ENCODE measurements at places on chromosomes 2 and 18.

- H3K4me1 ChIP-seq = no peaks in the 10 kb centered on the region
- H3K27ac ChIP-seq = no peak overlapping the region
- H3K4me3 ChIP-seq = no peak overlapping the region
- no peak for DNase-seq
- H3K36me3 ChIP-seq = no peaks in the 10 kb centered on the region
Observed at GRCh38 chr2:20957788-20958525, 85.9 kb downstream of the APOB start.

DNA sequence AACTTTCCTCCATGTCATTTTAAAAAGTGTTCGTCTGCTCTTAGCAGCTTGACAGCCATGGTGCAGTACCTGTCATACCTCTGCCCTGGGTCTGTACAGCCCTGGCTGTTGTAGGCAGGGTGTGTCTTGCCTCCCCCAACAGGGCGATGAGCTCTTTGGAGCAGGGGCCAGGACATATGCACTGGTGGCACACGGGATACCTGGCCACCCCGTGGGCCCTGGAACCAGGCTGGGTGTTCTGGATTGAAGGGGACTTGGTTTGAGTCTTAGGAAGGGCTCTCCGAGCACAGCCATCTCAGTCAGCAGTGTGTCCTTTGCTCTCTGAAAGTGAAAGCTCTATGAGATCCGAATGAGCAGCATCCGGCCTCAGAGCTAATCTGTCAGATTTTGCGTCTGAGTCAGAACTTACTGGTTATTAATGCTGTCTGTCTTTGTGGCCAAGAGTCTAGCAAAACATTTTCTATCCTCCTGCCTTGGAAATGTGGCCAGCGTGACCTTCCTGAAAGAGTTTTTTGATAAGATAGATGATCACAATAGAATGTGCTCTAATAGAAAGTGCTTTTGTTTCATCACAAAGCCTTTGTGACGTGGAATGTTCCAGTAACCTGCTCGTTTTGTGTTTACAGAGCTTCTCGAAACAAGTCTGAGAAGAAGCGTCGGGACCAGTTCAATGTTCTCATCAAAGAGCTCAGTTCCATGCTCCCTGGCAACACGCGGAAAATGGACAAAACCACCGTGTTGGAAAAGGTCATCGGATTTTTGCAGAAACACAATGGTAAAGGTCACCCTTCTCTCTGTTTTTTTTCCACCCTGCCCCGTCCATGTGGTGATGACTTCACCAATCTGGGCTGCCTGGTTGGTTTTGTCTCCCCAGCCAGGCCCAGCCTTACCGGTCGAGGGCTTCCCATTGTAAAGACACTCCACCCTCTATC, 77.3 kb upstream of the RPL31 start:
- H3K27me3 ChIP-seq = no peaks in the 10 kb centered on the region
- no peak overlapping the region for H3K27ac ChIP-seq
- no peaks in the 10 kb centered on the region for H3K4me1 ChIP-seq
- peak; percentile 18 for DNase-seq
- H3K4me3 ChIP-seq = no peak overlapping the region

GRCh38 chr2:143453981-143454511, 324.8 kb downstream of the ARHGAP15 start:
- DNase-seq = no peak
- no peaks in the 10 kb centered on the region for H3K27me3 ChIP-seq
- H3K4me1 ChIP-seq = peaks cover 41% of the 10 kb centered on the region
- H3K36me3 ChIP-seq = peaks cover 6% of the 10 kb centered on the region

DNA sequence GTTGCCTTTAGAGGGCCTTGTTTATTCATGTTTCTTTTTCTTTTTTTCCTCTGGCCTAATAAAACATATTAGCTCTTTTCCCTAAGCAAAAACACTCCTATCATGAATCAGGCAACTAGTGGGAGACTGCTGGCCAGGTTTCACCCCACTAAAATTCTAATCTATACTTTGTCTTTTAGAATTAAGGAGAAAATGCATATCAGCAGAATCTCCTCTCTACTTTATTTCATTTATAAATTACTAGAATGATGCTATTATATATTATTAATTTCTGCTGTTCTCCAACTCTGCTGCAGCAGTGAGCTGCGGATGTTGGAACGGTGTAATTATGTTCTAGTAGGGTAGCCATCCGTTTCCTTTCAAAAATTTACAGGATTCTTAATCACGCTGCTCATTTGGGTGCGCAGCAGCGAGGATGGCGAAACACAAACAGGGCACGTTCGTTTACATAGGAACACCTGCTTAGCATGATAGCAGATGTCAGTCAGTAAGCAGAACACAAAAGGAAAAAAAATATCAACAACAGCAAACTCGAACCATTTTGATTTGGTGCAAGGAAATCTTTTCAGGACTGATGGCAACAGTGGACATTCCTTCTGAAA, 30.5 kb downstream of the ZEB2 start:
- no peak overlapping the region for H3K27ac ChIP-seq
- H3K36me3 ChIP-seq = peaks cover 14% of the 10 kb centered on the region
- H3K4me1 ChIP-seq = peaks cover 11% of the 10 kb centered on the region
- no peaks in the 10 kb centered on the region for H3K27me3 ChIP-seq

DNA sequence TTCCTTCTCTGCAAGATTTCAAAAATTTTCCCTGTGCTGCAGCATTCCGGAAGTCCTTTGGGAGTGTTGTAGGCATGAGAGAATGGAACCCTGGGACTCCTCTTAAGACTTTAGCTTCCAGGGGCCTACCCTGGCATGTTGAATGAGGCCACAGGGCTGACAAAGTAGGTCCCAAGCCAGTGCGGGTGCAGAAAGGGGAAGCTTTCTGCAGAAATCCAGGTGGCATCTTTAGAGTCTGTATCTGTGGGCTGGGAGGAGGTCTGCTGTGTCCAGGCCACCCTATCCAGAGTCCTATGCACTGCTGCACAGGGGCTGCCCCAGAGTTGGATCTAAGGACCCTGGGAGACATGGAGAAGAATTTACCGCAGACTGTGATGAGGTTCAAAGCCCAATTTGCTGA, 1.9 kb upstream of the SIX2 start:
- H3K4me3 ChIP-seq = no peak overlapping the region
- peaks cover 3% of the 10 kb centered on the region for H3K27me3 ChIP-seq
- H3K36me3 ChIP-seq = no peaks in the 10 kb centered on the region
- DNase-seq = peak; percentile 64

DNA sequence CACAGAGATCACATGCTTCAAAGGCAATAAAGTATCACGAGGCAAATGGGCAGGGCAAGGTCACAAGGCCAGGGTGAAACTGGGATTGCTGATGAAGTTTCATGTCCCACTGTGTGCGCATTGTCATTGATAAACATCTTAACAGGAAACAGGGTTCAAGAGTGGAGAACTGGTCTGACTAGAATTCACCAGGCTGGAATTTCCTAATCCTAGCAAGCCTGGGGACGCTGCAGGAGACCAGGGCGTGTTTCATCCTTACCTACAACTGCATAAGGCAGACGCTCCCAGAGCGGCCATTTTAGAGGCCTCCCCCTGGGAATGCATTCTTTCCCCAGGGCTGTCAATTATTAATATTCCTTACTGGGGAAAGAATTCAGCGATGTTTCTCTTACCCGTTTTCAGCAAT, 33.2 kb downstream of the PTPN4 start:
- DNase-seq = no peak
- H3K36me3 ChIP-seq = peaks cover 13% of the 10 kb centered on the region
- no peak overlapping the region for H3K27ac ChIP-seq

DNA sequence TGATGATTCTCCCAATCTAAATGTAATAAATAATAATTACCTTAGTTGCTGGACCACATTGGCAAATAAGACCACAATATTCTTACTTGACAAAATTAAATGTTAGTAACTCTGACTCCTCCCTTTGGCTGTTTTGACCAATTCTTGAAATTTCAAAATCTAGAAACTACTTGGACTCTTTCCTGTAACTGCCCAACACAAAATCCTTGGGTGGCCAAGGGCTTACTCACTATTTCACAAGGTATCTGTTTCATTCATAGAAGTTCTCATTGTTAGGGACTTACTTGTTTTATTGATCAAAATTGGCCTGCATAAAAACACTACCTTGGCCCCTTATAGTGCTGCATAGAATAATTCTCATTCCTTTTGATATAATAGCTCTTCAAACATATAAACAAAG, 19.4 kb downstream of the CDH20 start:
- H3K4me1 ChIP-seq = no peaks in the 10 kb centered on the region
- peaks cover 1% of the 10 kb centered on the region for H3K27me3 ChIP-seq
- no peak overlapping the region for H3K27ac ChIP-seq
- DNase-seq = no peak
- no peak overlapping the region for H3K4me3 ChIP-seq
- no peaks in the 10 kb centered on the region for H3K36me3 ChIP-seq

DNA sequence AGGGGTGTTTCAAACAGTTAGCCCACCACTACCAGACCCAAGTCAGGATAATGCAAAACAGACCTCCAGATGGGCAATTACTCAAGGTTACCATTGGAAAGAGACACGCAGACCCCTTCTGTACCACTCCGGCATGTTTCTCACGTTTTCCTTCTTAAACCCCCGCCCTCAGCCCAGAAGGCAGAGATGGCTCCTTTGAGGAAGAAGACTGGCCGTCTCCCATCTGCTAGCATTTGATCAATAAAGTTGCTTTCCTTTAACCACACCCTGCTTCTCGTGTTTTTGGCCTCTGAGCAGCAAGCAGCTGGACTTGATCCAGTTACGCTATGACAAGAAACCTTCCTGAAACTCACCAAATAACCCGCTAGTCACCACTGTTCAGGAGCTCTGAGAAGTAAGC, 1012.4 kb upstream of the GYPC start:
- no peak overlapping the region for H3K4me3 ChIP-seq
- no peaks in the 10 kb centered on the region for H3K4me1 ChIP-seq
- H3K36me3 ChIP-seq = no peaks in the 10 kb centered on the region
- DNase-seq = no peak
- no peak overlapping the region for H3K27ac ChIP-seq

DNA sequence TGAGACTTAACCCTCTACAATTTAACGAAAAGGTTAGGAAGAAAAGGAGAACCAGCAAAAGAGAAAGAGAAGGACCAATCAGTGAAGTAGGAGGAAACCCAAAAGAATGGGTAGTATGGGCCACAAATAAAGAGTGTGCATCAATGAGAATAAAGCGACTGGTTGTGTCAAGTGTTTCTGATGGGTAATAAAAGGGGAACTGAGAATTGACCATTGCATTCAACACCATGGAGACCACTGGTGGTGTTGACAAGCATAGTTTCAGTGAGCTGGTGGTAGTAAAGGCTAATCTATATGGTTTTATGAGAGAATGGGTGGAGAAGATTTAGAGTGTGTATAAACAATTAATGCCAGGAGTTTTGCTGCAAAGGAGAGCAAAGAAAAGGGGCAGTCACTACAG, 75.4 kb downstream of the CSRNP3 start:
- H3K4me3 ChIP-seq = no peak overlapping the region
- no peaks in the 10 kb centered on the region for H3K27me3 ChIP-seq
- no peaks in the 10 kb centered on the region for H3K36me3 ChIP-seq
- DNase-seq = no peak
- no peak overlapping the region for H3K27ac ChIP-seq

DNA sequence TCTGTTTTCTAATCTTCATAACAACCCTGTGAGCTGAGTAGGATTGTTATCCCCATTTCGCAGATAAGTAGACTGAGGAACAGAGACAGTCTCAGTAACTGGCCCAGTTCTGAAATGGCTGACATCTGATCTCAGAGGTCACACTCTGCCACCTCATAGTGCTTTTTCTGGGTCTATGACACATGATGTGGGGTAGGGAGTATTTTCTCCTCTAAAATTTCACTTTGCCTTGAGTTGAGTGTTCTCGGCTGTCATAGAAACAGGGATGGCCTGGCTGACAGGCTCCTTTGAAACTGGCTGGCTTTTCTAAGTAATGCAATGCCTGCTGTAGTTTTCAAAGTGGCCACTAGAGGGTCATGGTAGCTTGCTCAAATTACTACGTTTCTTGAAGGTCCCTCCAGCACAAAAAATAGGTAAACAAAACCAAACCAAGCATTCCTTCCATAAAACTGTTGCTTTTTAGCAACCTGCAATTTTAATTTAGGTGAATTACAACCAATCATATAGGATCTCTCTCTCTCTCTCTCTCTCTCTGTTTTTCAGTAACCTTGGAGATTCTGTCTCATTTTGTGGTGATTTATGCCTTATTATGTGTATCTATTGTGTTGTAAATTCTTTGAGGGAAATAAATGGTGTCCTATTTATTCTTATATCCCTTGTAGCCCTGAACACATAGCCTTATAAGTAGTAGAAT, 84.2 kb upstream of the TTN start:
- peak; percentile 52 for DNase-seq
- no peak overlapping the region for H3K4me3 ChIP-seq
- no peaks in the 10 kb centered on the region for H3K4me1 ChIP-seq
- no peaks in the 10 kb centered on the region for H3K27me3 ChIP-seq

DNA sequence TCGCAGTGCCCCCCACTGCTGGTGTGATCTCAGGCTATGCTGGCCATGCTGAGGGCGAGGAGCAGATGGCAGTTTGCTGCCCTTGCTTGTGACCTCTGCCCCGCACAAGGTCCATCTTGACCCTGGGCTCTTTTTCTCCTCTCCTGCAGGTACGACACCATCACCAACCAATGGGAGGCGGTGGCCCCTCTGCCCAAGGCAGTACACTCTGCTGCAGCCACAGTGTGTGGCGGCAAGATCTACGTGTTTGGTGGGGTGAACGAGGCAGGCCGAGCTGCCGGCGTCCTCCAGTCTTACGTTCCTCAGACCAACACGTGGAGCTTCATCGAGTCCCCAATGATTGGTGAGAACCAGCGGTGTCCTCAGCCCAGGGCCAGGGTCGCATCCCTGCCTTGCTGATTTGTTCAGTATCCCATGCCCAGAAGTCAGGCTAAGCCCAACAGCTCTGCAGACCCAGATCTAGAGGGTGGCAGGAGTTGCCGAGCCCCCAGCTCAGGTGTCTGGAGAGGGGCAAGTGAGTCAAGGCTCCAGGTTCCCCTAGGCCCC, 223.8 kb downstream of the ATAD2B start:
- DNase-seq = no peak
- H3K27ac ChIP-seq = no peak overlapping the region
- H3K27me3 ChIP-seq = no peaks in the 10 kb centered on the region

DNA sequence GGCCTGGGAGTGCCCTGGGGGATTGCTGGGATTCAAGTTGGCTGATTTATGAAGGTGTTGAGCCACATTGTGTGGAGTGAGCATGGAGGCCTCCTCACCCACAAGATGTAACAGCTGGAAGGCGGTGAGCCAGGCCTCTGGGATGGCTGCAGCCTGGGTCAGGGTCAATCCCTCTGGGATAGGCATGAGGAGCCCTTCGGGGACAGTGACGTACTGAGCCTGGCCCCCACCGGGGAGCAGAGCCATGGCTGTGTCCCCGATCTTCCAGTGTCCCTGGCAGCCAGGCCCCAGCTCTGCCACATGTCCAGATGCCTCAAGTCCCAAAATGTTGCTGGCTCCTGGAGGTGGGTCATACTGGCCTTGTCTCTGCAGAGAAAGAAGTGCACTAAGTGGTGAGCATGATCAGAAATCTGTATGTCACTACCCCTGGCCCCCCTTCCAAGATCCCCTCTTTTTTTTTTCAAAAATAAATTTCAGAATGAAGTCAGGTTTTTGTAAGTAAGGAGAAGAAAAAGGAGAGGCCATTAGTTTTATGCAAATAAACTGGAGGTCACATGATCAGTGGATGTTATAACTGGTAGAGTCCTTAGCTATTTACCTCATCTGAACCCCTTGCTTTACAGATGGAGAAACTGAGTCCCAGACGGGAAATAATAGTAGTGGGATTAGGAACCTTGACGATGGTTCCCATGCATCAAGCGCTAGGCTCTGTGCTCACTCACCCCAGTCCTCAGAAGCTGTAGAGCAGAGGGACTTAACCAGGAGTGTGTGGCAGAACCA, 1.7 kb downstream of the TP53I3 start:
- no peaks in the 10 kb centered on the region for H3K27me3 ChIP-seq
- no peaks in the 10 kb centered on the region for H3K36me3 ChIP-seq
- H3K4me3 ChIP-seq = peak overlapping the region; percentile 83
- no peak for DNase-seq
- H3K4me1 ChIP-seq = peaks cover 27% of the 10 kb centered on the region
- H3K27ac ChIP-seq = peak overlapping the region; percentile 82

GRCh38 chr2:215332872-215333595, 21.2 kb downstream of the ATIC start:
- no peaks in the 10 kb centered on the region for H3K27me3 ChIP-seq
- no peaks in the 10 kb centered on the region for H3K4me1 ChIP-seq
- no peak overlapping the region for H3K27ac ChIP-seq
- peaks cover 75% of the 10 kb centered on the region for H3K36me3 ChIP-seq

Data from common myeloid progenitor, CD34-positive (primary cell).